Activated CD4-positive, alpha-beta T cell treated with anti-CD3 and anti-CD28 coated beads, Interleukin-2, amount 50 U/mL, for 24 hours (primary cell): ENCODE measurements at places on chromosomes 4 and X.

- no peak for DNase-seq
Observed at GRCh38 chr4:101274888-101275752, 72.2 kb downstream of the PPP3CA start.

GRCh38 chr4:165872461-165873297 lies at the start of gene TLL1:
Gene TLL1 (plus strand): TSS chr4:165873237. CDS start chr4:165873905, 668 bp downstream.
- DNase-seq: no peak

DNA sequence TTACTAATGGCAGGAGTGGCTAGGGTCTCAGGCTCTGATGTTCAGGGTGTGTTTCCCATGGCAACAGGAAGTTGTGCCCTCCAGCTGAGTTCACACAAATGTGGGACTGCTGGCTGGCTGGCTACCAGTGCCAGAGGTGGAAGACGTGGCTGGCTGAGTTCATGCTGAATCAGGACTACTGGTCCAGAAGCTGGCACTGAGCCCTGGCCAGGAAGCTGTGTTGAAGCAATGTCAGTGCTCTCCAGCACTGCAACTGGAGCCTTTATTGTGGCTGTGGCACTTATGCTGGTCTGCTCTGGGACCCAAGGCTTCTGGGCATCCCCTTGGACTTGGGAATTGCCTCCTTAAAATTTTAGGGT lies 42.0 kb upstream of the ZXDA start:
- no peak for DNase-seq

GRCh38 chrX:87744391-87744790 lies 226.8 kb downstream of the KLHL4 start:
- no peak for DNase-seq

DNA sequence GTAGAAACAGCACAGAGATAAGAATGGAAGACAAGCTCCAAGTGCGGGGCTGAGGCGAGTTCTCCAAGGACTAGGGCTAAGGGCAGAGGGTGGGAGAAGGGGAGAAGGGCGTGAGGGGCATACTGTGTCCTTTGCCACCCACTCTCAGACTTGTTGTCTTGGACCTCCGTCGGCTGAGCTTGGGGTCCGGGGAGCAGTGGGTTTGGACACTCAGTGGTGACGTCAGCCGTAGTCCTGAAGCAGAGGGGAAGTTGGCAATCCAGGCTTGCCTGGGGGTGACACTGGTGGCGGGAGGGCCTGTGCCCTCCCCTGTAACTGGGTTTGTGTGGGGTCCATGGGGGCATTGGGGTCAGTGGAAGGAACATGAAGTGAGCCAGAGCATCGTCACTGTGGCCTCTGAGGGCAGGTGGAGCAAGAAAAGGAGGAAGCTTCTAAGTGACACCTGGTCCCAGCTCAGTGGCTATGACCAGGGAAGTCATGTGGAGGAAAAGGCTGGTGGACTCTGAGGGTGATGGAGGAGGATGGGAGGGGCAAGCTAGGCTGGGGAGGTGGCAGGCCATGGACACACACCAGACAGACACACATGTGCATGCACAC lies 17.6 kb downstream of the CD99 start:
- no peak for DNase-seq

DNA sequence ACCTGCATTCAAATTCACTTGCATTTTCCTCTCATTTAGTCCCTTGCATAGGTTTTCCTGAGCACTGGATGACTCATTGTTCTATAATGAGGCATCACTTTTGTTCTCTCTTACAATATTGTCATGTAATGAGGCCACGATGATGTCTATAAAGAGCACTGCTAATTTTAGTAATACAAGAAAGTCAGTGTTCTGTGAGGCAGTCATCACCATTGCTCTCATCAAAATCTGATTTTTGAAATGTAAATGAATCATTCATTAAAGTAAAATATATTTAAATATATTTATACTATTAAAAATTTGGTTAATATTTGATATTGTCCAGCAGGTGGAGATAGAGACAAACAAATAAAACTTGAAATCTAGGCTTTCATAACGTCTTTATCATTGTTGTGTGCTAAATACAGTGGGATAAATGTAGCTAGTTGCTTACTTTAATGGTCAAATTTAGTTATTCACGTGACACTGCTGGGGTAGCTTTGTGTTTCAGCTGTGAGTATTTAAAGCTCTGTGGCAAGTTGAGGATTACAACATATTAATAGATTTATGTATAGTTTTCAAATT lies 15.4 kb downstream of the HMGB2 start:
- no peak for DNase-seq
